ENCODE measurements at places on chromosomes 16 and 17.
A peak's percentile ranks its signal among the peaks of the same experiment; 100 is the strongest.

- DNase-seq, result no peak
- no peaks in the 10 kb centered on the region for H3K36me3 ChIP-seq
- peaks cover 3% of the 10 kb centered on the region for H3K27me3 ChIP-seq
- H3K4me3 ChIP-seq, result no peak overlapping the region
- no peaks in the 10 kb centered on the region for H3K4me1 ChIP-seq
These were observed 261.8 kb upstream of the PSMD7 start for GRCh38 chr16:74034862-74035261.

- H3K27me3 ChIP-seq, result peaks cover 10% of the 10 kb centered on the region
- H3K27ac ChIP-seq, result no peak overlapping the region
- H3K4me3 ChIP-seq, result no peak overlapping the region
- no peaks in the 10 kb centered on the region for H3K36me3 ChIP-seq
- peaks cover 35% of the 10 kb centered on the region for H3K4me1 ChIP-seq
These were observed 89.1 kb downstream of the RGS9 start for GRCh38 chr17:65226227-65226626.

- H3K4me3 ChIP-seq, result no peak overlapping the region
- H3K4me1 ChIP-seq, result peaks cover 51% of the 10 kb centered on the region
- H3K36me3 ChIP-seq, result peaks cover 13% of the 10 kb centered on the region
- no peak for DNase-seq
These were observed 6.8 kb downstream of the PIEZO1 start for GRCh38 chr16:88778271-88778525.

DNA sequence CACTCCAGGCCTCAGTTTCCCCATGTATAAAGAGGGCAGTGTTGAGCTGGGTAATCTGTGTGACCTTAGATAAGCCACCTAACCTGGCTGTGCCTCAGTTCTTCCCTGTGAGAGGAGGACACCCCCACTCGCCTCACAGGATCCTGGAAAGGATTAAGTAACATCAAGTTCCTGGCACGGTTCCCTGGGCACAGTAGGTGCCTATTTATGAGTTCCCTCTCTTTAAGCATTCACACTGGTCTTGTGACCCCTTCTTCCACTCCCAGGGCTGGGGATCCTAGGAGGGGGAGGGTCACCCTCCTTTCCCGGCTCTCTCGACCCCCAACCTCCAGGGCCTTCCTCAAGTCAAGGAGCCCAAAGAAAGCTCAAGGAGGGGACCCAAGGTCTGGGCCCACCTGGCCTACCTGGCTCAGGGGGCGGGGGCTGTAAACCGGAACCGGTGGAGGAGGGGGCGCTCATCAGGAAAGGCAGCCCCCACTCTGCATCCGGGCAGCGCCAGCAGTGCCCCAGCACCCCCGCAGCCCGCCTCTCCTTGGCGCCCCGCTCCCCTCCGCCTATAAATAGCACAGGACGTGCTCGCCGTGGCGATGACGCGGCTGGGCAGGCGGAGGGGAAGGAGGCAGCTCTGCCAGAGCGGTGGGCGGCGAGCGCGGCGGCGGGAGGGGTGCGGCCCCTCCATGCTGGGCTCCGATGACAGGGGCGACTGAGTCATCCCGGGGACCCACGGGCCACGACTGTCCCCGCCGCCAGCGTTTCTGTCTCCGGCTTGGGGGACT lies 9.4 kb downstream of the RPL19 start:
- peak overlapping the region; percentile 61 for H3K27ac ChIP-seq
- peak overlapping the region; percentile 50 for H3K4me3 ChIP-seq
- peaks cover 8% of the 10 kb centered on the region for H3K27me3 ChIP-seq
- H3K36me3 ChIP-seq, result peaks cover 6% of the 10 kb centered on the region
- peaks cover 32% of the 10 kb centered on the region for H3K4me1 ChIP-seq

Measured in activated CD8-positive, alpha-beta T cell treated with anti-CD3 and anti-CD28 coated beads, Interleukin-2, amount 10 ng/mL, durations not matched to agents 7 days and 5 days (primary cell).